Non-pigmented ciliary epithelial cell (primary cell): ENCODE measurements at places on chromosomes 1 and 21.

- DNase-seq: no peak
Measured at GRCh38 chr1:24984800-24985522, 54.9 kb upstream of the RUNX3 start.

GRCh38 chr1:56666112-56666608 lies 21.0 kb downstream of the PRKAA2 start:
- DNase-seq: no peak

DNA sequence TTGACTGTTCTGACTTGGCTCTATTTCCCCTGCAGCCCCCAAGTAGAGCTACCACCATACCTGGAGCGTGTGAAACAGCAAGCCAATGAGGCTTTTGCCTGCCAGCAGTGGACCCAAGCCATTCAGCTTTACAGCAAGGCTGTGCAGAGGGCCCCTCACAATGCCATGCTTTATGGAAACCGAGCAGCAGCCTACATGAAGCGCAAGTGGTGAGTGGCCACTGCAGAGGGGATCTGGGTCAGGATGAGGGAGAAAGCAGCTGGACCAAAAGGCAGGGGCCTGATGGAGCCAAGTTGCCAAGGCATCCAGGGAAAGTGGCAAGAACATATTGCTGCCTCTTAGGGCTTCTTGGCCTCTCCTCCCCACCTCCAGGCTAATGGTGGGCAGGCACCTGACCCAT lies 24.1 kb upstream of the TMEM222 start:
- no peak for DNase-seq

GRCh38 chr21:45114072-45114471 lies 39.7 kb downstream of the ADARB1 start:
- DNase-seq: no peak

DNA sequence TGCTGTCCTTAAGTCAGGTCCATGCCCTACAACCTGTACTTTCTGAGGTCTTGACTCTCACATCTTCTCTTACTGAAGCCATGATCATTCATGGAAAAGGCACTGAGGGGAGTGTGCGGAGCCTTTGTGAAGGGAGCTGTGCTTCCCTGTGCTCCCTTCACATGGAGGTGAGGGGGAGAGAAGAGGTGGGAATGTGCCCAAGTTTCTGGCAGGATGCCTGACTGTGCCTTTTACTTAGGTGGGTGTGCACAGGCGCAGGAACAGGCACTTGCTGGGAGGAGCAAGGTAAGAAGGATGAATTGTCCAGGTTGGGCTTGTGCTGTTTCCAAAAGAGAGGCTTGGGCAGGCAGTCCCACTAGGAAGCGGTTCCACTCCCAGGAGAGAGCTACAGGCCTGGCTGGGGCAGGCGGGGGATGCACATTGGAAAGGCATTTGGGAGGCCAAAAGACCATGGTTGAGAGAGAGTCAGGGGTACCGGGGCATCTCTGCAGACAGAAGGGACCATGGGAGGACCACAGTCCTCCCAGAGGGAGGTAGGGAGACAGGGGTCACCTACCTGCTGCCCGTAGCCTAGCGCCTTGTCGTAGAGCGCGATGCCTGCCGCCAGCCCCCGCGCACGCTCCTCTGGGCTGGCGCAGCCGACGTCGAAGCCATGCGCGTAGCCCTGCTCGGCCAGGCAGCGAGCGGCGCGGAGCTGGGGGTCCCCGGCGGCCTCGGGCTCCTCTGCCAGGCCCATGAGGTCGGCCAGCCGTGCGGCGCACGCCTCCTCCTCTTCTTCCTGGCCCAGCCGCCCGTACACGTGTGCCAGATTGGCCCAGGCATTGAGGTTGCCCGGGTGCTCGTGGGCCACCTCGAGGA lies 853 bp downstream of the TTC22 start:
- no peak for DNase-seq

- DNase-seq: no peak
Measured at GRCh38 chr1:208209286-208209685, 34.9 kb downstream of the PLXNA2 start.

DNA sequence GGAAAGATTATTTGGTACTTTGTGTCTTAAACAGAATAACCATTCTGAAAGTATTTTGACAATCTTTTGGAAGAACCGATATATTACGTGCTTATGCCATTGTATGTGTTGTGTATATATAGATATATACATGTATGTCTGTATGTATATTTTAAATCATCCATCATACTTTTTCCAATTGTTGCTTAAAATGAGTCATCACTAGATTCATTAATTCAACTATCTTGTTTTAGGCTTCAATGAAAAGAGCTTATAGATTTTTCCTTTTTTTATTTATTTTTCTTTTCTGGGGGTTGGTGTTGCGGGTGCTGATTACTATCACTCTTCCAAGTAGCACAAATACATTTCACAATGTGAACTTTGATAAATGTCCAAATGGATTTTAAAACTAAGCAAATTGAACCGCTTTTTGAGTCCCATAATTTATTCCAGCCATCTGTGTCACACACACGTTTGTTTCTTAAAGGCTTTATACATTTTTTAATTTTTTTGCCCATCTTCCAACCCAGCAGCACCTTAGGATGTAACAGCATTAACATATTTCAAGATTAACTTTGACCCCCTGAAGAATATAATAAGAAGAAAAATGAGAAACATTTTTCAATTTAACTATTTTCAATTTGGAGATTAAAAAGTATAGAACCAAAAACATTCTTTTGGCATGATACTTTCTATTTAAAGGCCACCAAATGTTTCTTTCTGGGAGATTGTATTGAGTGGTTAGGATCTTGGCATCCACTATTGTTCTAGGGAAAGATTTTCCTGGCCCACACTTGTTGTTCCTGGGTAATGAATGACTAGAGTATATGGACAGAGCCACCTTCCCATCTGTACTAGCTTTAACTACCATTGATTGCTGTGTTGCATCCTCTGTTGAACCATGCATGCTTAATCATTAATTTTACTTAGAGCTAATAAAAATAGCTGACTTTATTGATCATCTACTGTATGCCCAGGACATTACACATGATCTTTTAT lies 9.3 kb upstream of the DPYD start:
- DNase-seq: no peak

DNA sequence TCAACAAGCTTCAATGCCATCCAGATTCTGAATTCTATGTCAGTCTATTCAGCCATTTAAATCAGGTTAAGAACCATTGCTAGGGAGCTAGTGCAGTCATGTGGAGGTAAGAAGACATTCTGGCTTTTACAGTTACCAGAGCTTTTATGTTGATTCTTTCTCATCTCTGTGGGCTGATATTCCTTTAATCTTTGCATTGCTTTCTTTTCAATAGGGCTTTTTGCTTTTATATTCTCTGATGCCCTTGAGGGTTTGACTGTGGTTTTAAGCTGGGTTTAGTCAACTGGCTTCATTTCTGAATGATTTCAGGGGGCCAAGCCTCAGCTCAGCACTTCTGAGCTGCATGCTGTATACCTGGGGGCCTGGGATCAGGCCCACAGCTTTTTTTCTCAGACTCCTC lies 51.0 kb upstream of the GORAB start:
- DNase-seq: no peak

DNA sequence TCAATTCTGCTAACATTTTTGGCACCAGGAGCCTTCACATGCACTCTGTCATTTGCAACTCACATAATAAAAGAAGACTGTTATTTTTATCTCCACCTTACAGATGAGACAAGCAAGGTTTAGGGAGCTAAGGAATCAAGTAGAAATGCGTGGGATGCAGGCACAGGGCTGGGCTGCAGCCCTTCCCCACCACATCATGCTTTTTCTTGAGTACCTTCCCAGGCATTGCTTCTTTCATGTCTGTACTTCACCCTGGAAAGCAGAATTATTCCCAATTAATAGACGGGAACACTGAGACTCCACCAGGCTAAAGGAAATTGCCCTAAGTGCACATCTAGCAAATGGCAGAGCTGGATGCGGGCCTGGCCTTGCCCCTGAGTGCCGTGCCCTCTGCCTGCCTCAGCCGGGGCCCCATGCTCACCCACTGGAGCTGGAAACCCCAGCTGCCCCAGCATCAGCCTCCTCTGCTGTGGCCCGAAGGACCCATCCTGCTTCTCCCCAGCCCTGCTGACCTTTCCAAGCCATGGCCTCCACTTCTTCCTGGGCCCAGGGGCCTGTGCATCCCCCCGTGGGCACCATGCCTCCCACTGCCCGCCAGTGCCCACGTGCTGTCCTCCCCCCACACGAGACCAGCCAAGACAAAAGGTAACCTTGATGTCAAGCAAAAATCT lies 257.5 kb downstream of the TOMM20 start:
- DNase-seq: no peak

DNA sequence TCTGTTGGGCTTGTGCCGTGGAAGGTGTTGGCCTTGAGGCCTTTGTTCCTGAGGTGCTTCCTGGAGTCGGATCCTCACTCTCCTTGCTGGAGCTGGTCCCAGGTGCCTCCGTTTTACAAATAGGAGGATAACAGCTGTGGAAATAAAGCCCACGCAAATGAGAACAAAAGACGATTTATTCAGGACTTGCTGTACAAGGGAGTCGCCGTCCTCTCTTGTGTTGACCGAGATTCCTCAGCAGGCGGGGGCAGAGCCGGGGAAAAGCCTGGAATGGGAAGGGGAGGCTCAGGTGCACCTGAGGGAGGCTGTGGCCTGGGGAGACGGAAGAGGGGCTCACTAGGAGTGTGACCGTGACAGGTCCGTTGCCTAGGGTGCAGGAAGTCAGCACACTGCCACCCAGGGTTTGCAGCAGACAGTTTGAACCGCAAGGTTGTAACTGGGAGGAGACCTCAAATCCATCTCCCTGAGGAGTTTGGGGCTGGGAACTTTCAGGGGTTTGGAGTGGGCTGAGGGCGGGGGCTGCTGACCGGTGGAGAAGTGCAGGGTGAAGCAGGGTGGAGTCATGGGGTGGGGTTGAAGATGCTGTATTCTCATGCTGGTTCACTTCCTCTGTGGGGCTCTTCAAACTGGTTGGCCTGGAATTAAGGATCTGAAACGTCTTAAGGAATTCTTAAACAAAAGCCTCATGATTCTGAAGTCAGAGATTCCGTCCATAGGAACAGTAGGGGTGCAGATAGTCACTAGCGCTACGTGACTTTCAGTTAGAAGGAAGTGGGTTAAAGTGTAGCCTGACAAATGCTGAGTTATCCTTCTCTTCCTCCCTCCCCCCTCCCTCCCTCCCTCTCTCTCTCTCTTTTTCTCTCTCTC lies 2.6 kb upstream of the CSTB start:
- no peak for DNase-seq

GRCh38 chr1:92356956-92357355 lies 58.1 kb downstream of the RPAP2 start:
- peak; percentile 37 for DNase-seq

DNA sequence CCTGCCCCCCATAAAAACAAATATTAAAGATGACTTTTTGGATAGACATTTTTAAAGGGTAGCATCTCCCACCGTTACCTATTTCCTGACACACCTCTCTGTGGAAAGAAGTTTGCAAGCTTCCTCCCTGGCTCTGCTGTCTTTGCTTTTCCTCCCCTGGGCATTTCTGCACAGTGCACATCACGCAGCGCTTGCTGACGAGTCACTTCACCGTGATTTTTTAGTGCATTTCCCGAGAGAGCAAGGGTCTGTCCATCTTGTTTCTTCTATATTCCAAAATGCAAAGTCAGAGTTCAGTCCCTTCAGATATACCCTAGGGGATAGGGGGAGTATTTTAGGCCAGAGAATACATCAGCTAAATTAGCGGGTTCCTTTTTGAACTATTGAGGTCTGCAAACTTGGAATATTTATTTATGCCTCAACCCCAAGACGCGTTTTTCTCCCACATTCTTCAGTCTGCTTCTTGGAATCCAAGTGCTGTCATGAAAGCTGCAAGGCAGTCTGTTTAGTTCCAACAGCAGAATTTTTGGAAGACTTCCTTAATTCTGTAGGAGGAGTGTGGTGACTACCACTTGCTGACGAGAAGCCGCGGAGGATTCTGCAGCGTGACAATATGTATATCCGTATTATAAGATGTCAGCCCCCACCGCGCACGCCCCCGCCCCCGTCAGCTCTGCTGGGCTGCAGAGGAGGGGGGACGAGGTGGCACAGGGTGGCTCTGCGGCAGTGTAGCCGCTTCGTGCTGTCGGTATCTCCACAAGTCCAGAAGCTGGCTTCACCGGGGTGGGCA lies 22.4 kb downstream of the SMYD2 start:
- DNase-seq: no peak

DNA sequence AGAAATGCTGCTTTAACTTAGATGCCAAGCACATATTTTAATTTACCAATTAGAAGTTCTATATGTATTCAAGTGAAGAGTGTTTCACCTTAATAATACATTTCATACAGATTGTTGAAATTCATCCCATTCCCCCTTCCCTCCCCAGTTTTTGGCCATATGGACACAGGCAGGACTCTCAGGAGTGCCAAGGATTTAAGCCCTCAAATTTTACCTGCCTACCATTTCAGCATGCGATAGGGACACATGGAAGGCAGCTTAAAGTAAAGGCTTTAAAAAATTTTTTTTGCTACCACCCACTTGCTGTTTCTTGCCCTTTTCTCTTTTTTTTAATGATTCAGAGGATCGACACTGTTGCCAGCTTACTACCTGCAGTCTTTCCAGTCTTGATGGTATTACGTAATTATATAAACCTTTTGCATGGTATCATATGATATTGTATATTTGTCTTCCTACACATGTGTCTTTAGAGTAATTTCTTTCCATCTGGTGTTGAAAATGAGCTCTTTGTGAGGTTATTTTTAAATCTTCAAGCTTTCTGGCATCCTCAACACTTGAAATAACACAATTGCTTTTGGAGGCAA lies 7.0 kb downstream of the EPB41 start:
- no peak for DNase-seq

- peak; percentile 53 for DNase-seq
Measured at GRCh38 chr1:175072099-175072951, 4.7 kb downstream of the TNN start.

DNA sequence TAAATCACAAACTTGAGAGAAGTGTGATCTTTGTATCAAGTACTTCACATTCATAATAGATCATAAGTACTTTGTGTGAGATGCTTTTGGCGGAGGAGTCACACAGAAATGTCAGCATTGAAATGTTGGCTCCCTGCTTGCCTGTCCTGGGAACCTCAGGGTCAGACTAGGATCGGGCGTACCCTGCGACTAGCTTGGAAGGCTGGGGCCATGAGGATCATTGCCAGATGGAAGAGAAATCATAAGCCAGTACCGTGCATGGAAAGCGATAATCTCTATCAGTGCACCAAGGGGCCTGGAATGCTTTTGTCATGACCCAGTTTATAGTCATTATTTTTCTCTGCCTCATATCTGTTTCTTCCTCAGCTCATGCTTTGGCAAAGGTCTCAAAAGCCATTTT lies 35.5 kb downstream of the MTR start:
- DNase-seq: no peak

GRCh38 chr1:243718893-243719292 lies 131.2 kb downstream of the AKT3 start:
- DNase-seq: peak; percentile 54

DNA sequence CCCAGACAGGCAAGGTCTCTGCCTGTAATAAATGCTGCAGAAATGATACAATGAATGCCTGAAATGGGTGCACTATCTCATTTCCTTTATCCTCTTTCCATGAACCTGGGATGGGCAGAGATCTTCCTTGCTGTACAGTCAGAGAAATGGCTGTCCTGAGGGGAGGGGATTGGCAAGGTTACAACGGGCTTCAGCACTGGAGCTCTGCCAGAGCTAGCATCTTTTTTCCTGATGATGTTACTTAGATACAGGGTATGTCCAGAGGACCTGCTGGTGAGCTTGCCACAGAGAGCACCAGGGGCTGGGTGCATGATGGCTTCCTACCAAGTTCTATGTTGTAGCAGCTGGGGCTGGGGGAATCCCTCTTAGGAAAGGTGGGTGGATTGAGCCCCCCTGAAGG lies 115.1 kb downstream of the PLXNA2 start:
- no peak for DNase-seq
